Left lung (tissue), 14 donors: ENCODE measurements at places on chromosomes 12 and 14.

- DNase-seq, result no peak
These were observed 71.1 kb upstream of the SAV1 start for GRCh38 chr14:50739186-50739585.

GRCh38 chr14:68734231-68734732 lies 58.6 kb downstream of the ZFP36L1 start:
- no peak for DNase-seq

DNA sequence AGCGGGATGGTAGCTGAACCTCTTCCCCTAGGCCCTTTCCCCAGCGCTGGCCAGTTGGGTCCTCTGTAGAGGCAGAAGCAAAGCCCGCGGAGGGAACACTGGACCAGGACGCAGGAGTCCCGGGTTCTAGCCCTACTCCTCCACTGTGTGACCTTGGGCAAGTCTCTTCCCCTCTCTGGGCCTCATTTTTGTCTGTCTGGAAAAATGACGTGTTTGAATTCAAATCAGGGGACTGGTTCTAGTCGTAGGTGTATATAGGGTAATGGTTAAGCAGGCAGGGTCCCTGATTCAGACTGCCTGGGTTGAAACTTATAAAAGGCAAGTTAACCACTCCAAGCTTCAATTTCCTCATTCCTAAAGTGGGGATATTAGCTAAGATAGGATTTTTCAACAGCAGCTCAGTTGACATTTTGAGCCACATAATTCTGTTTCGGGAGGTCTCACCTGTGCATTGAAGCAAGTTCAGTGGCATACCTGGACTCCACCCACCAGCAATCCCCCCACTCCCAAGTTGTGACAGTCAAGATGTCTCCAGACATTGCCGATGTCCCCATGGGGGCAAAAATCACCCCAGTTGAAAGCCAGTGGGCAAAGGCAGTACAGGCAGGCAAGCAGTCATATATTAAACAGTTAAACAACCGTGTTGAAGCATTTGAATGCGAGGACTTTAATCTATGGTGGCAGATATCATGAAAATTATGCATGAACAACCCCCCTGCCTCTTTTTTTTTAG lies 899 bp downstream of the TPCN1 start:
- DNase-seq, result no peak

DNA sequence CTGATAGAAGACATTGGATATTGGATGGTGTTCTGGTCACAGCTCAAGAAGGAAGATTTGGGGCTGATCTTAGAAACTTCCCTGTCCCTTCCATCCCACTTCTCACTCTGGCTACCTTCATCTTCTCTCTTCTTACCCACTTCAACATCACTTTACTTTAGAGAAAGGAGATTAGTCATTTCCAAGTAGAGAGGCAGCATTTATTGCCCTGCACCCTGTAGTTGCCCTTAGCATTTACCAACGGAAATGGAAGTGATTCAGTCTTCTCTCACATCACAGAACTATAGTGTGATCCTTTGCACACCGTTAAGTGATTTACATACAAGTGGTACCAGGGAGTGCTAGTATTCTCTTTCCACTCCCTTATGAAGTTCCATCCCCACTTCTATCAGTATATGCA lies 52.4 kb downstream of the PHLDA1 start:
- no peak for DNase-seq

DNA sequence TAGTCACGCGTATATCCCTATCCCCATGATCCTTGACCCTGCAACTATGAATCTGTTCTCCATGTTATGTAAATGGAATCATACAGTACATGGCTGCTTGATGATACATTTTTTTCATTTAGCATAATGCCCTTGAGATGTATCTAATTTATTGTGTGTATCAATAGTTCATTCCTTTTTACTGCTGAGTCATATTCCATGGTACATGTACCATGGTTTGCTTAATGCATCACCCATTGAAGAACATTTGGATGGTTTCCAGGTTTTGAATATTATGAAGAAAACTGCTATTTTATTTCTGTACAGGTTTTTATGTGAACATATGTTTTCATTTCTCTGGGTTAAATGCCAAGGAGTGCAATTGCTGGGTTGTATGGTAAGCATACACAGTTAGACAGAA lies 4.0 kb upstream of the RNASE10 start:
- DNase-seq, result no peak

GRCh38 chr12:95694136-95694535 lies 96.4 kb downstream of the NTN4 start:
- no peak for DNase-seq

DNA sequence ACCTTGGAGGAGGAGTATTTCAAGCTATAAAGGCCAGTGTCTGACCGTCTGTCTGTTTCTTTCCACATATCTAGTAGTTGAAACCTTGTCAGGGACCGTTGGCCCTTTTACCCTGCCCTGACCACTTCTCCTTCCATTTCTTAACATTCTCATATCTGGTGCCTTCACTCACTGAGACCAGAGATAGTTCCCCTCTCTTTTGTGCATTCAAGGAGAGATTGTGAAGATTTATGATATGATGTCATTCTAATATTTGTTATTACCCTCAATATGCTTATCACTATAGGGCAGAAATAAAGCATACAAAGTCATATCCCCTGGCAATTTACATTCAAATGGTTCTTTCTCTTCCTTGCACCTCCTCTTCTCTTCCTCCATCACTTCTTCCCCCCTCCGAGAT lies 83.3 kb downstream of the PLXNC1 start:
- no peak for DNase-seq

DNA sequence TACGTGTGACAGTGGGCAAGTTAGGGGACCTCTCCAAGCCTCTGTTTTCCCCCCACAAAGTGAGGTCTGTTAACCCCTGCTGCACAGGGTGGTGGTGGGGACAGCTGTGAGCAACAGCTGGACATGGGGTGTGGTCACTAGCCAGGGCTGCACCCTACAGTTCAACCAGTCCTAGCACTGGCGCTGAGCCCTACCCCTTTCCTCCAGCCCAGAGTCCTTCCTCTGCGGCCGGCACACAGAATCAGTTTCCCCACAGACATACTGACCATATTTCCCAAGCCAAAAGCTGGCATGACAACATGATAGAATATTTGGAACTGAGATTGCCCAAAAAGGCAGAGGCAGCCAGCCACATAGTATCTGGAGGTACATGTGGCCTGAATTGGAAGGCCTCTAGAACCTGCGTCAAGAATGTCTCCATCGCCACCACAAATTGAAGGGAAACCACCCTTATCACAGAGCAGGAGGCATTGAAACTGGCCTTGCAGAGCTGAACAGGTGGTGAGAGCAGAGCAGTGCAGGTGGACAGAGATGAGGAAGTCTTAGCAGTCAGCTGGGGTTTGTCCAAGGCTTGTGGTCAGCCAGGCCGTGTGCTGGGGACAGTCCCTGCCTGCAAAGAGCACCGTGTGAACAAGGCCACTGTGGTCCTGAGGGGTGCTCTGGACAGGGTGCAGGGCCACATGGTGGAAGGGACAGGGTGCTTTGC lies 21.2 kb downstream of the DEGS2 start:
- DNase-seq, result no peak

DNA sequence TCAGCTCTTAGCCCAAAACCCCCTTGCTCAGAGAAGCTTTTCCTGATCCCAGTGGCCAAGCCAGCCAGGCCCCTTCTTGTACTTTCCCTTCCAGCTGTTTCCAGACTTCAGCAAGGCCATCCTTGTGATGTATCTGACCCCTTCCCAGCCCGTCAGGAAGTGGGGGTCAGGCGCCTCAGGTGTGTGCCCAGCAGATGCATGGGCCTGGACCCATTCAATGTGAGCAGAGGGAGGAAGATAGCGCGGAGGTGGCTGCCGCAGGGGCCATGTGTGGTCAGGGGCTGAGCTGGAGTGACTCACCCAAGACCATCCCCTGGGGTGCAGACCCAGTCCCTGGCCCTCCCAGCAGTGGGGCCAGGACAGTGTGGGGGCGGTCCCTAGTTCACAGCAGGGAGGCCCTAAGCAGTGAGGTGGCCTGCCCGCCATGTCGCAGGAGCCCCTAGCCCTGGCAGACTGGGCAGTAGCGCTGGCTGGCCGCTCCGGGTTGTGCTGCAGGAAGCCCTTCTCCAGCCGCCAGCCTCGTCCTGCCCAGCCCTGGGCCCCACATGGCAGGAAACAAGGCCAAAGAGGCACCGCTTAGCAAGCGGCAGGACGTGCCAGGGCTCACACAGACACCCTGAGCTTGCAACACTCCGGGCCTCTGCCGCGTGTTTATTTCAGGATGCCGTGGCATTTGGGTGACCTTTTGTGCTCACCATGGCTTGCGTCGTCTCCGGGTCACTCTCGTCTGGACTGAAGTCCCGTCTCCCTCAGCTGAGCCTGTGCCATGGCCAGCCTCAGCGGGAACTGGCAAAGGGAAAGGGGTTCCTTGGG lies 12.0 kb downstream of the ADSS1 start:
- DNase-seq, result no peak

DNA sequence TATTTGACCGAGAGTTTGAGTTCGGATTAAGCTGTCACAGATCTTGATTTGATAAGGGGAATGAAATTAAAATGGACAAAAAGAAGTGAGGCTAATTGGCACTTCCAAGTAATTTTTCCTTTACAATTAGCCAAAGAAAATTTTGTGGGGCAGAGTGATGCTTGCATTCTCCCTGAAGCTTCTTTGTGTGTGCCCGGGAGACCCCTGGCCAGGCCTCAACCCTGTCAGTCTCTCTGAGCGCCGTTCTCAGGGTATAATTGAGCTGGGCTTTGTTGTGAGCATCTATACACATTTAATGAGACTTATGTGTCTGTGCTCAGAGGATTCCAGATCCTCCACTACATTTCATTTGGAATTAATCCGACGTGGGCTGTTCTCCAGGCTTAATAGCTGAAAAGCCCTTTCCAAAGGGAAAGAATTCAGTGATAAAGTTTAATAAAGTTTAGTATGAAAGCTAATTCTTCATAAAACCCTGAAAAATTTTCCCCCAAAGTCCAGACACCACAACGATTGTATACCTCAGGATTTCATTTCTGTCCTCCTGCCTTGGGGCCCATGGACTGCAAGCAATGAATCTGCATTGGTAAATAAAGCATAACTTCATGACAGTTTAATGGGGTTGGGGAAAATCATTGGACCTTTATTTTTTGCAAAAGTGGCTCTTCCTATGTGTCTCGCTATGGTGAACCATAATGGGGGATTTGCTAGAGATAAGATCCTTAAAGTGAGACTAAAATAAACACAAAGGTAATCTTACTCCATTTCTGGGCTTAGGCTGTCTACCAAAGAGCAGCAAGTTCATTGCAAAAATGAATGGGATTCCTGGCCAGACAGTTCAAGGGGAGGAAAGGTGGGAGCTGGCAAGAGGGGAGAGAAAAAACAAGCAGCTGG lies 292.6 kb downstream of the C12orf75 start:
- DNase-seq, result no peak

DNA sequence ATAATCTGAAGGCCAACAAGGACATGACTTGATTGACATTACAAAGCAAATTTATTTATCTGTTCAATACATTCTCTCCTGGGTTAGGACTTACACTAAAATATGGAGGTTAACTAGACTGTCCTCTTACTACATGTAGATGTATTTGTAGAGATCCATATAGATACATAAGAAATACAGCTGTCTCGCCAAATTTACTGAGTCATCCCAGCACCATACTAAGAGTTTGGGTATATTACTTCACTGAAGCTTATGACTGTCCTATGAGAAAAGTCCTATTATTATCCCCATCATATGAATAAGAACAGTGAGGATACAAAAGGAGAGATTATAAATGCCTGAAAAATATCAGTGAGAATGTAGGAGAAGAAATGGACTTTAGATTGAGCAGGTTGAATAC lies 44.8 kb upstream of the ACSM4 start:
- no peak for DNase-seq

DNA sequence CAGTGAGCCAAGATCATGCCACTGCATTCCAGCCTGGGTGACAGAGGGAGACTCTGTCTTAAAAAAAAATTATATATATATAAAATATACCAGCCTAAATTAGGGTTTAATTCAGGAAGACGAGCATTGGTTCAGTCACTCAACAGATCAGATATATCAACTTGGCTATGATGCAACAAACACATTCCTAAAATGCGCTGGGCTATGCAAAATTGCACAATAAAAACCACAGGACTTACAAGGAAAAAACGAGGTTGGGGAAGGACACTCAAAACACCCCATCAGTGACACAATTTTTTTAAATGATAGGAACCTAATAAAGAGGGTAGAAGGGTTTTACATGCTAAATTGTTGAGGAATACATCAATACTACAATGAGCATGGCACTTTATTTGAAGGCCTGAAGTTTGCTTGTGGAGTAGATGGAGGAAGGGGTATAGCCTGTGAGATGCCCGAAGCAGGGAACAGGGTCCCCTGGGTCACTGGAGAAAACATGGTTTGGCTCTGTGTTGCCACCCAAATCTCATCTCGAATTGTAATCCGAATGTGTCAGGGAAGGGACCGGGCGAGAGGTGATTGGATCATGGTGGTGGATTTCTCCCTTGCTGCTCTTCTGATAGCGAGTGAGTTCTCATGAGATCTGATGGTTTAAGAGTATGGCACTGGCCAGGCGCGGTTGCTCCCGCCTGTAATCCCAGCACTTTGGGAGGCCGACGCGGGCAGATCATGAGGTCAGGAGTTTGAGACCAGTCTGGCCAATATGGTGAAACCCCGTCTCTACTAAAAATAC lies 71.2 kb downstream of the TNFAIP2 start:
- no peak for DNase-seq

GRCh38 chr14:75390183-75390582 lies 37.6 kb upstream of the JDP2 start:
- no peak for DNase-seq

GRCh38 chr12:553216-554000 lies 93.7 kb downstream of the B4GALNT3 start:
- peak; percentile 90 for DNase-seq

GRCh38 chr12:65965358-65965757 lies 141.1 kb downstream of the HMGA2 start:
- DNase-seq, result no peak

GRCh38 chr14:61355892-61356325 lies 34.5 kb downstream of the PRKCH start:
- peak; percentile 65 for DNase-seq

DNA sequence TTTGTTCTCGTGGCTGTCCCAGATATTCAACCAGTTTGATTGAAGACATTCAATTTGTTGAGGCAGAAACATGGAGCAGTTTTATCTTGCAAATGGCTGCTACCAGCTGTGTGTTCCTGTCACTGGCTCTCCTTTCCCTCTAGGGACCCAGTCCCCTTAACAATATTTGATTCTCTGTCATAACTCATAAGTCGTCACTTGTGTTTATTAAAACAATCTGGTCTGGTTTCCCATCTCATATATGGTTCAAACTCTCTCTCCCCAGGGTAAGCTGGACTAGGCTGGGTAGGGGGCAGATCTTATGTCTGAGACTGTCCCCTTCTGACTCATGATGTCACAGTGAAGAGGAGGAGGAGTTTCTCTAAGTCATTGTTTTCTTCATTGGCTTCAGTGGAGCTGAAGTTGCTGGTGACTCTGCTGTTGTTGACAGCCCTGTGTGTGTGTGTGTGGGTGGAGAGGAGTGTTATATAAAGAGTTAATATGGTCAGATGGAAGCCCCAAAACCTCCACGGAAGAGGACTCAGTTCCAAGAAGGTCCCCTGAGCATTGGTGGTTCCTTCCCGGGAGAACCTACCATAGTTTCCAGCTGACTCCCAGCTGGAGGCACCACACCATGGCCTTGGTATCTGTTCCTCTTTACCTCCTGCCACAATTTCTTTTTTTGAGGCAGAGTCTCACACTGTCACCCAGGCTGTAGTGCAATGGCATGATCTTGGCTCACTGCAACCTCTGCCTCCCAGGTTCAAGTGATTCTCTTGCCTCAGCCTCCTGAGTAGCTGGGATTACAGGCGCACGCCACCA lies 16.1 kb upstream of the GNG2 start:
- no peak for DNase-seq
